Left kidney (tissue), 8 donors: ENCODE measurements at places on chromosomes 6 and 20. TPM values are rescaled to one million over a fixed set of nuclear protein-coding genes. Genes with fewer than 3 reads are reported as not detected.

Gene PTCRA
- not detected for polyA plus RNA-seq

Gene PRDM1
- 2.5 TPM for polyA plus RNA-seq

Gene TRMT6
- polyA plus RNA-seq: 20.3 TPM

- DNase-seq: no peak
These were observed 17.3 kb downstream of the VSTM2L start for GRCh38 chr20:37920270-37920669.

- no peak for DNase-seq
These were observed 124.5 kb upstream of the SAMD5 start for GRCh38 chr6:147384029-147384428.

DNA sequence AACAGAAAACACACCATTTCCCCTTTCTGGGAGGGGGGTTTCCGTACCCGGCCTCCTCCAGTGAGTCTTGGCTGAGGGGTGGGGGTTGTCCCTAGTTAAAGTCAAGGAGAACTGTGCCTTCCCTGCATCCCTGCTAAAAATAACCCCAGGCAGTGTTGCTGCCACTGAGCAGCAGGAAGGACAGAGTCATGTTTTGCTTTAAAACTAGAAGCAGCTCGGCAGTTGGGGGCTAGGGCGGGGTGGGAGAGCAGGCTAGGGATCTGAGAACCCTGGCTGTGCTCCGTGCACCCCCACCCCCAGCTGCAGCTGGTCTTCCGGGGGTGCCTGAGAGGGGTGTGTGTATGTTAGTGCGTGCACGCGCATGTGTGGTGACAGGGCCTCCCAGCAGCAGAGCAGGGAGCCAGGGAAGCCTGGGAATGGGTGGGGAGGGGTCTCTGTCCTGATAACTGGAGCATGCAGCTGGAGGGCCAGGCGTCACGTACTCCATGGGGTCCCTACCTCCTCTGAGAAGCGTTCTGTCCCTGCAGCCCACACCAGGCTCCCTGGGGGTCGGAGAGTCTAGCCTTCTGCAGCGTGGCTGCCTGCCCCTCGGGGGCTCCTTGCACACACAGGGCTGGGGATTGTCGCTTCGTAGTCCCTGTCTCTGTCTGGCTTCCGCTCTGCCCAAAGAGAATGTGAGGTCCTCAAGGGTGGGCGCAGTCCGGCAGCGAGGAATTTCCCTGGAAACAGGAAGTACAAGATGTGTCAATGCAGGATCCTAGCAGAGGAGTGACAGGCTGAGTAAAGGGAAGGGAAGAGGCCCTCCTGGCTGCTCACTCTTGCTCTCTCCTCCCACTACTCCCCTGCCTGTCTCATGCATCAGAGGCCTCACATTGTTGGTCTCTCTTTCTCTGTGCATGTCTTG, 16.8 kb upstream of the ARMC12 start:
- peak; percentile 63 for DNase-seq

GRCh38 chr6:144515761-144516160, 230.6 kb downstream of the UTRN start:
- DNase-seq: no peak

DNA sequence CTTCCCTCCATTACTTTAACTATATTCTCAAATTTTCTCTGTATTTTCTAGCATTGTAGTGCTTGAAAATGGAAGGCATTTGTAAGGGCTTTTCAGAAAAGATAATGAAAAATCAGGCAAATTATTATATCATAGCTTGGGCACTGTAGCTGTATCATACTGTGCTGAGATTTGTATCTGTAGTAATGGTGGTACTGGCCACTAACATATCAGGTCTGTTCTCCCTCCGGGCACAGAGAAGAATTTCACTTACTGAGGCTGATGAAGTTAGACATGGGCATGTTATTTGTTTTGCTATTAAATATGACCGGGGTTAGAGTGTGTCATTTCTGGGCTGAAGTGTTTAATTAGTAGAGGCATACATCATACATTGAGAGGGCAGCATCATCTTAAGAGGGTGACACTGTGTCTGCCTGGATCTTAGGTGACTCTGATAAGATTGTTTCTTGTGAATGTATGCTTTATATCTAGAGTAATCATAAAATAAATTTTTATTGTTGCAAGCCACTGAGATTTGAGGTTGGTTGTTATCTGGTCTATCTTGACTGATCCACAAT, 1395.9 kb downstream of the EPHA7 start:
- DNase-seq: no peak

DNA sequence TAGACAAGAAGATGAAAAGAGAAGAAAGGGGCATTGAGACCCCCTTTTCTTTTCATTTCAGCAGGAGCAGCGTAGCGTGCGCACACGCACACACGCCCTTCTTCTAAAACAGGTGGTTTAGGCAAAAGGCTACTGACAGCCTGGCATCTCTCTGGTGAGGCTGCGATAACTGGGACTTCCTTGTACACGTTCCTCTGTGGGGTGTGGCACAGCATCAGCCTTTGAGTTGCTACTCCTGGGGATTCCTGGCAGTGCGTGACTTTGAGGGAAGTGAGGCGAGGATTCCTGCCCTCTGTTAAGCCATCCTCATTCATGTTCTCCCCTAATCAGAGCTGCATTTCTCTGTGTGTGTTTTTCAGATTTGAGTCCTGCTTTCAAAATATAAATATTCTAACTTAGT, 94.7 kb downstream of the TMEM170B start:
- DNase-seq: no peak

GRCh38 chr6:22026164-22026678, 270.6 kb downstream of the PRL start:
- no peak for DNase-seq
